Renal cortical epithelial cell (primary cell): ENCODE measurements at places on chromosomes 1 and 21. TPM values are rescaled to one million over a fixed set of nuclear protein-coding genes. Genes with fewer than 3 reads are reported as not detected.

Gene PDE9A
- 3.0 and 5.0 TPM in 2 replicates for total RNA-seq

Gene RGS4
- 1.0 and 3.3 TPM in 2 replicates for total RNA-seq

Gene HTR6
- total RNA-seq = not detected in 2 replicates

Gene COL8A2
- total RNA-seq = 0.69 and 2.7 TPM in 2 replicates

Gene CR2
- total RNA-seq = not detected in 2 replicates

Gene GRHL3
- total RNA-seq = 2.5 and 11.1 TPM in 2 replicates

Gene MIS18A
- total RNA-seq = 7.2 and 17.2 TPM in 2 replicates

Gene IL12RB2
- 0.10 and 1.7 TPM in 2 replicates for total RNA-seq

Gene SYT11
- total RNA-seq = 20.3 and 35.1 TPM in 2 replicates

Gene SLC1A7
- not detected in 2 replicates for total RNA-seq

Gene C1orf74
- total RNA-seq = 2.9 and 16.5 TPM in 2 replicates

Gene FLG2
- not detected in 2 replicates for total RNA-seq

Gene FCRL4
- not detected in 2 replicates for total RNA-seq

Gene PPP1R8
- total RNA-seq = 47.1 and 61.7 TPM in 2 replicates
